ENCODE measurements at places on chromosomes 2 and 18. TPM values are rescaled to one million over a fixed set of nuclear protein-coding genes. Genes with fewer than 3 reads are reported as not detected.

- peak; percentile 25 for DNase-seq
Measured at GRCh38 chr2:174914853-174915760, 90.1 kb downstream of the CHN1 start.

GRCh38 chr2:69083235-69083748 lies 70.3 kb downstream of the ANTXR1 start:
- no peak for DNase-seq

DNA sequence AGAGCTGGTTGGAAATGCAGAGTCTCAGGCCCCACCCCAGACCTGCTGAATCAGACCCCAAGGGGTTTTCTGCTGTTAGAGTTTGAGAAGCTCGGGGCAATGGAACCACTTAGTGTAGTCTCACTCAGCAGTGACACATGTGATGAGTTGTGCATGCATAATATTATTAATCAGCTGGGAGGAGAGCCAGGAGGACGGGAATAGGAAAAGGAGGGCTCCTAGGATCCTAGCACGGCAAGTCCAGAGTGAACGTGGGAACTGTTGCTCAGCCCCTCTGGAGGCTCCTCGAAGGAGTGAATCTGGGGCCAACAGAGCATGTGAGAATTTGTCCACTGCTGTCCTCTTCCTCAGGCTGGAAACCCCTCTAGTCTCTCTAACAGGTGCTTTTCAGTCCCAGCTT lies 87.1 kb downstream of the HS1BP3 start:
- no peak for DNase-seq

The LNPK gene
- 20.5 TPM for total RNA-seq

The DYTN gene
- not detected for total RNA-seq

DNA sequence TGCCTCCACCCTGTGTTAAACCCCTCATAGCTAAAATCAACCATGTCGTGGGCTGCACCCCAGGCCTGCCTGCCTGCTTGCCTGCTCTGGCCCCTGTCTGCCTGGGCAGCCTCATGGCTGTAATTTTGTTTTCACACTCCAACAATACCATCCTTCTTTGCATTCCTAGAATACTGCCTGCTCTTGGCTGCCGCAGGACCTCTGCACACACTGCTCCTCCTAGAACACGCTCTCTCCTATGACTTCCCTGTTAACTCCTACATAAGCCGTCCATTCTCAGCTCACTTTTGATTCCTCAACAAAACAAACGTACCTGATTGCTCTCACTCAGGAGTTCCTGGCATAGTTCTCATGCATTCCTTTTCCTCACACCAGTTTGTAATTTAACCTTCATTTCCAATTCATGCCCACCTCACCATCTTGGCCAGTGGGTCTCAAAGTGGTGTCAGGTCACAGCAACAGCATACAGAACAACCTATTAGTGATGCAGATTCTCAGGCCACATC lies 2.5 kb downstream of the UXS1 start:
- no peak for DNase-seq

DNA sequence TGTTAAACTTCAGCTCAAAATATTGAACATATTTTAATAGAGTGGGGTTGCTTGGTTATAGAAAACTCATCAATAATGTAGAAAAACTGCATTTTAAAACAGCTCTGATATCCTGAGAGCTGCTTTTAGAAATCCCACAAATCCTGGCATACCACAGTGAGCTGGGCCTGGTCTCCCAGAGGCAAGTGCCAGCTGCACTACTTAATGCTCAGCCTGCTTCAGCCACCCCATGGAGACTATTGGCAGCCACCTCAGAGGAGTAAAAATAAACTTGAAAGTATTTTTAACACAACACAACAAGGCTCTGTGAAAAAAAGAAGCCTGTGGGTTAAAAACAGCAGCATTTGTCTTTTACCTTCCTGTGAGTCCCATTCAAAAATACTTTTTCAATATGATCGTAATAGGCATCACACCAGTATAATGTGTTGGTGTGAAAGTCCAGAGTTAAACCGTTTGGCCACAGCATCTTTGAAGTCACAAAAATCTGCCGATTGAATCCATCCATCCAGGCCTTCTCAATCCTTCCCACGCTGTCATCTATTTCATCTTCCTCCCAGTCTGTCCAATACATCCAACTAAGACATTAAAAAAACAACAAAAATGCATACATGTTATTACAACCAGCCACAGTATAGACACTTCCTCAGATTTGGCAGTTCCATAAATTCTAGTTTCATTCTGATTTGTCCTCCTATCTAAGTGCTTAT lies 1115.3 kb downstream of the LRP1B start:
- peak; percentile 56 for DNase-seq

The TMEM200C gene
- total RNA-seq: not detected

The ERBB4 gene
- total RNA-seq: 21.0 TPM

- no peak for DNase-seq
Measured at GRCh38 chr2:60839126-60839813, 42.1 kb upstream of the REL start.

The PSTPIP2 gene
- 1.9 TPM for total RNA-seq

The DRC1 gene
- total RNA-seq: not detected

DNA sequence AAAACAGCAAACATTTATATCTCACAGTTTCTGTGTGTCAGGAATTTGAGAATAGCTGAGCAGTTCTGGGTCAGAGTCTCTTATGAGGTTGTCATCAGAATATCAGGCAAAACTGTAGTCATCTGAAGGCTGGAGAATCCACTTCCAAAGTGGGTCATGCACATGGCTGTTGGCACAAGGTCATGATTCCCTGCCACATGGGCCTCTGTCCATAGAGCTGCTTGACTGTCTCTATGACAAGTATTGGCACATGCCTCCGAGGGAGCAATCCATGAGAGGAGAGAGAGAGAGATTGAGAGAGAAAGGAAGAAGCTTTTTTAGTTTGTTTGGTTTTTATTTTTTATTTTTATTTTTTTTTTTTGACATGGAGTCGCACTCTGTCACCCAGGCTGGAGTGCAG lies 101.8 kb upstream of the DDX18 start:
- DNase-seq: no peak

- no peak for DNase-seq
Measured at GRCh38 chr2:120461546-120462537, 115.9 kb downstream of the INHBB start.

DNA sequence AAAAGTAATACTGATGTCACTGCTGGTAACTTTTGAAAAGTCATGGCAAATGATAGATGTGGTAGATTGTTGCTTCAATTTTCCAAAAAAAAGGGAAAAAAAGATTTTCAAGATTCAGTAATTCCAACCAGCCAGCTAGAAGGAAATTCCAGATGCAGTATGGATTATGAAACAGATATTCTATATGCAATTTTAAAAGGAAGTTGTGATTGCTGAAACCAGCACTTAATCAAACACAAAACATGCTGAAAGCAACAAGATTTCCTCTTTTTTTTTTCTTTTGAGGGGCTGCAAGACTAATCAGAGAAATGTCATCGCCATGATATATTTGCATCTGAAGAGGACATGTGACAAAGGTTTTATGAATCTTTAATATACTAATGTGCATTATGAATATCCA lies 5.1 kb upstream of the HNMT start:
- DNase-seq: no peak

The CD226 gene
- 0.98 TPM for total RNA-seq

The NR4A2 gene
- 5.2 TPM for total RNA-seq

The SPHKAP gene
- 0.20 TPM for total RNA-seq

- DNase-seq: no peak
Measured at GRCh38 chr2:104945121-104945520, 91.2 kb downstream of the POU3F3 start.

DNA sequence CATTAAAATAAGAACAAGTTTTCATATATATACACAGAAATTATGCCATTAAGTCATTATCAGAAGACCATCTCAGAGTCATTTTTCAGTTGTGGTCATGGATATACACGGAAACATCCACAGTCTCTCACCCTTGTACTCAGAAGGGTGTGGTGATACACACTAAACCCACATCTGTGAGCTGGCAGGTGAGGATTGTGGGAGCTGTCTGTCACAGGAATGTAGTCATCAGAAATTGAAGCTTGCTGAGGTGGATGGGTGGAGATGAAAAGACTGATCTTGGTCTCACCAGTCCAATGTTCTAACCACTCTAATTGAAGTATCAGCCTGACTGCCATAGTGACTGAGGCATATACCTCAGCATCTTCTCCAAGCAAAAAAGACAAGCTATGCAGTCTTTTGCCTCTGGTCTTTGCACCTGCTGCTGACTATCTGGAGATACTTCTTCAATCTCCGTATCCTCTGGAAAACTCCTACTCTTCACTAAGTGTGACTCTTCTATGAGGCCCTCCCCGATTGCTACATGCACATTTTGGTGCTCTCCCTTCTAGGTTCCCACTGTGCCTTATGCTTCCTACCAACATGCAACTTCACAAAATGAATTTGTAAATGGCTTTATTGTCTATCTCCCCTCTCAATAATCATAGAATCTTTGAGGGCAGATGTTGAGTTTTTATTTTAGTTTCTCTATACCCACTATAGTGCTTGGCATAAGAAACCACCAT lies 232.8 kb downstream of the DYM start:
- no peak for DNase-seq

DNA sequence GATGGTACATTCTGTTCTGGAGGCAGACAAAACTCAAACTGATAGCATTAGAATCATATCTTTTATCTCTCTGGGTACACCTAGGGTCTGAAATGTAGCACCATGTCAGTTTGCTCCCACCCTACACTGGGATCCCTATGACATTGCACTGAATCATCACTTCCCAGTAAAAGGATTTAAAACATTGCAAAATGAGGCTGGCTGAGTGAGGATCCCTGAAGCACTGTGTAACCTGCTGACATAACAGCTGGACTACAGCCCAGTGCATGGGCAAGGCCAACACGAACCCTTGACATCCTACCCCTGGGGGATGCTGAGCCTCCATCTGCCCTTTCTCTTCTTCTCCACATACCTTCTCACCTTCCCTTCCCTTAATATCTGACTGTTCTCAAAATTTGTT lies 253.2 kb downstream of the TTC32 start:
- DNase-seq: no peak

DNA sequence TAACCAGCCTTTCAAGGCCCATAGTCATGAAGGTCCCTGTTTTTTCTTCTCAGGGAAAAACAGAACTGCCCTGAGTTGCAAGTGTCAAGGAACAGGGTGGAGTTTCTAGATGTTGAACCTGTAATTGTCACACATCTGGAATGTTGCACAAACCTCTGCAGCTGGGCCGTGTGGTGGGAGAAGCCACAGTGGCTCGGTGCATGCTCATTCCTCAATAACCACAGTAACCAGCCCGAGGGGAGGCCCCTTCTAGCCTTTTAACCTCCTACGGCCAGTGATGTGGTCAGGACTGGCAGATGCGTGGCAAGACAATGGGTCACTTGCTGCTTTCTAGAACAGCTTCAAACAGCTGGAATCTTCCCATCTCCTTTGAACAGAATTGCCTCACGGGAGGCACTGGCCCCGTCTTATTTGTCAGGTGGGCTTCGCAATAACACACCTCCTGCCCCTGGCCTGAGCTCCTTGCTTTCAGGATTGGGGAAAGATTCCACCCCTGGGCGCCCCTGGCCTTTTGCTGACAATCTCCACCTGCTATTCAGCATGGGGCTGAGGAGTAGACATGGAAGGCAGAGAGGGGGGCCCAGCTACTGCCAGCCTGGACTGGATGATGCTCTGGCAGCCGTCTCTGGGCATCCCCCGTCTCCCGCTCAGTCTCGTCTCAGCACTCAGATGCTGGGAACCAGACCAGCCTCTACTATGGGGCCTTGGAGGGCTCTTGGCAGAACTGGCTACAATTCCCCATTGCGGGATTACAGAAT lies 102.9 kb downstream of the KLHL29 start:
- no peak for DNase-seq

The MFSD2B gene
- not detected for total RNA-seq

- no peak for DNase-seq
Measured at GRCh38 chr2:143729296-143729814, 600.1 kb downstream of the ARHGAP15 start.

GRCh38 chr2:88838165-88838635 lies 146.7 kb downstream of the RPIA start:
- DNase-seq: no peak

DNA sequence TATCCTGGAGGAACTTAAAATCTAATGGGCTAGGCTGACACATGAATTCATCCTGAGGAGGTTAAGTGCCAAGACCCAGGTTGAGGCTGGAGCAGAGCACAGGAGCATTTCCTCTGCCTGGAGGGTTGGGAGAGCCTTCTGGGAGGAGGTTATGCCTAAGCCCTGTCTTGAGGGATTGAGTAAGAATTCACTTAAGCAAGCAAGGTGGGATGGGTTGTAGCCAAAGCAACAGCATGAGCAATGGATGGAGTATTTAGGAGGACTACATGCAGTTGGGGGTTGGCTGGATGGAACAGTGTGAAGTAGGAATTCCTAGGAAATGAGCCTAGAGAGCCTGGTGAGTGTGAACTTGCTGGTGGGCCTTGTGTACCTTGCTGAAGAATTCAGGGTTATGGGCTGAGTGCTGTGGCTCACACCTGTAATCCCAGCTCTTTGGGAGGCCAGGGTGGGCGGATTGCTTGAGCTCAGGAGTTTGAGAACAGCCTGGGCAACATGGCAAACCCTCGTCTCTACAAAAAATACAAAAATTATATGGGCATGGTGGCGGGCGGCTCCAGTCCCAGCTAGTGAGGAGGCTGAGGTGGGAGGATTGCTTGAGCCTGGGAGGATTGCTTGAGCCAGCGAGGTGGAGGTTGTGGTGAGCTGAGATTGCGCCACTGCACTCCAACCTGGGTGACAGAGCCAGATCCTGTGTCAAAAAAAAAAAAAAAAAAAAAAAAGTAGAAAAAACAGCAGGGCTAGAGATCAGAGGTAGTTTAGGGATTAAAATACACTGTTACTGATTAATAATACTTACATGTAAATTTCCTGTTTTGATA lies 22.2 kb downstream of the TANC1 start:
- DNase-seq: no peak

The ITGA4 gene
- total RNA-seq: 6.6 TPM

DNA sequence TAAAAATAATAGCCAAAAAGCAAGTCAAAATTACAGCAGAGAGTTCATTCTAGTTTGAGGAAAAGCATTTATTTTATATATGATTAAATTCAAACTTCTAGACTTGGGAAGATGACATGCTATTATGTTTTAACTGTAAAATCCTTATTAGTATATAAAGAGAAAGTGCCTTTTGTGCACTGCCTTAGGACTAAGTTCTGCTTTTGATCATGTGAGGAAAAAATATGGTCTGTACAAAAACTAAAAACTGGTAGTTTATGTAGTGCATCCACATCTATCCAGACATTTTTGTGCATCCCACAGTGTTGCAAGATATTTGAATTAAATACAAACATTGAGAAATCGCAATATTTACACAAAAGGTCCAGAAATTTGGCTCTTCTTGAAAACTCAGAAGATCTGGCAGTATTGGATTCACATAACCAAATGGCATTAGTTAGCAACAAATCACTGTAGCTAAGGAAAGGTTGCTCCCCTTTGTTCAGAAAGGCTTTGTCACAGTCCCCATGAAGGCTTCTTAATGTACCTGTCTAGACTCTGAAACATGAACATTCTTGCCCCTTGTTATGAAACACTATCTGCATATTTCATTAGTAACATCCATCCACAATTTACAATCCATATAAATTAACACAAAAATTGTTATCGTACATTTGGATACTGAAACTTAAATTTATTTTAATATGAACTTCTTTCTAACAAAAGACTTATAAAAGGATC lies 2.2 kb downstream of the MMADHC start:
- no peak for DNase-seq

- DNase-seq: no peak
Measured at GRCh38 chr2:142041996-142042395, 88.8 kb downstream of the LRP1B start.

The HRH4 gene
- not detected for total RNA-seq

Measured in thyroid gland (tissue), 4 donors.